ENCODE measurements at places on chromosomes 2 and 18.
A peak's percentile ranks its signal among the peaks of the same experiment; 100 is the strongest.

DNA sequence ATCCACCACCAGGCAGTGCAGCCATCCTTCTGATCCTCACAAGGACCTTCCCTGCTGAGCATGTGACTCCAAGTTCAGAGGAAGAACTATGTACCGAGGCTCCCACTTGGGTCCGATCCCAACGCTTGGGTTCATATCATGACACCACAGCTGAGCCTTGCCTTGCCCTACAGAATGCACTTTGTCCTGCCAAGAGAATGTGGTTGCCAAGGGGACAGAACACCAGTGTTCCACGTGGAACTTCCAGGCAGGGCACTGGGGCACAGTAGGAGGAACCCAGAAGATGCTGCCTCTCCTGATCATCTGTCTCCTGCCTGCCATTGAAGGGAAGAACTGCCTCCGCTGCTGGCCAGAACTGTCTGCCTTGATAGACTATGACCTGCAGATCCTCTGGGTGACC, at the start of gene TEX51:
TEX51 (plus strand) TSS at position 255 of the 400 bp plus-strand sequence; CDS start at position 284, 29 bp downstream.
- no peak for DNase-seq

GRCh38 chr18:55381277-55381676, 206.7 kb downstream of the TCF4 start:
- peak; percentile 44 for DNase-seq

- peak; percentile 39 for DNase-seq
Observed at GRCh38 chr2:31558401-31559295, 22.1 kb downstream of the SRD5A2 start.

- no peak for DNase-seq
Observed at GRCh38 chr2:204223544-204223943, 287.0 kb downstream of the ICOS start.

DNA sequence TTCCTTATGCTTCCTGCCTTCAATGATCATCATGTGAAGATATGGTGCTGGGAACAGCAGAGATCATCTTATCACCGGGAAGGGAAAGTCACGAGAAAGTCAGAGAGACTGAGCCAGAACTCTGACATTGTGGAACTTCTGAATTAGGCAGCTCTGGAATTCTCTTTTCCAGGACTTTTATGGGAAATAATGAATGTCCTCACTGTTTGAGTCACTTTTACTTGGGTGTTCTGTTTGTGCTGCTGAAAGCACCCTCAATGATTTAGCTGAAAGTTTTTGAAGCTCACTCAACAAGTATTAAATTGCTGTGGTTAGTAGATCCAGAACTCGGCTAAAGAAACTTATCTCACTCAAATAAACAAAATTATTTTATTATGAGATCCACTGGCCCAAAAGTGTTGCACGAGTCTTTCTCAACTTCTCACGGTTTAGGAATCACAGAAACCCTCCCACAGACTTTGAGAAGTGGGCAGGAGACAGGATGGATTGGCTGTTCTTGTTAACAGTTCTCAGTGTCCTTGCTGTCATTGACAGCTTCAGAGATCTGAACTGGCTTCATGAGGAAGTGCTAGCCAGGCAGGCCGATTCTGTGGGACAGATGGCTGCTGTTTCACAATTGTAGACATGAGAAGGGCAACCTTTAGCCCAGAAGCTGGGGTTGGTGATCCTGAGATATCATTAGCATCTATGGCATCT, 26.4 kb upstream of the ATRAID start:
- DNase-seq = peak; percentile 90

DNA sequence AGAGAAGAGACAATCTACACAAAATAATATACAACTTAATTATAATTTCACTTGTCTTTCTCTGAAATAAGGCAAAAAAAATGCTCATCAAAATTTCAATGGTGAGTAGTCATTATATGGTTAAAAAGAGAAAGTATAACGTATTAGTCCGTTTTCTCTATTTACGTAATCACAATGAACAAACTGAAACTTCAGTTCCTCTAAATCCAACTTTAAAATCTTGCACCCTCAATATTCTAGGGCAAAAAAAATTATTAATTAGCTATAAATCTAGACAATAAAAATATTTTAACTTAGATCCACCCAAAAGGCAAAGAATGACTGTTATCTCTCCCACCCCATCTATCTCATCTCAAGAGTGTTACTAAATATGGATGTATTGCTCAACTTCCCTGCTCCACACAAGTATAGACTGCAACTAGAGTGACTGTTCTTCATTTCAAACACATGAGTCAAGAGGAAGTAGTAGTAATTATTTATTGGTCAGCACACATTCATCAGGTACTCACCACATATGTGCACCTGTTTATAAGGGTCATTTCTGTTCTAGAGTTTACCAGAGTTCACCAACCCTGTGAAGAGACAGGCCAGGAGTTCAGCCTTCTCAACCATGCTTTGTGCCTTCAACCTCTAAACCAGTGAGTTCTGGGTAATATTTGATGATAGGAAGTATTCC, 36.4 kb downstream of the STK39 start:
- peak; percentile 88 for DNase-seq

DNA sequence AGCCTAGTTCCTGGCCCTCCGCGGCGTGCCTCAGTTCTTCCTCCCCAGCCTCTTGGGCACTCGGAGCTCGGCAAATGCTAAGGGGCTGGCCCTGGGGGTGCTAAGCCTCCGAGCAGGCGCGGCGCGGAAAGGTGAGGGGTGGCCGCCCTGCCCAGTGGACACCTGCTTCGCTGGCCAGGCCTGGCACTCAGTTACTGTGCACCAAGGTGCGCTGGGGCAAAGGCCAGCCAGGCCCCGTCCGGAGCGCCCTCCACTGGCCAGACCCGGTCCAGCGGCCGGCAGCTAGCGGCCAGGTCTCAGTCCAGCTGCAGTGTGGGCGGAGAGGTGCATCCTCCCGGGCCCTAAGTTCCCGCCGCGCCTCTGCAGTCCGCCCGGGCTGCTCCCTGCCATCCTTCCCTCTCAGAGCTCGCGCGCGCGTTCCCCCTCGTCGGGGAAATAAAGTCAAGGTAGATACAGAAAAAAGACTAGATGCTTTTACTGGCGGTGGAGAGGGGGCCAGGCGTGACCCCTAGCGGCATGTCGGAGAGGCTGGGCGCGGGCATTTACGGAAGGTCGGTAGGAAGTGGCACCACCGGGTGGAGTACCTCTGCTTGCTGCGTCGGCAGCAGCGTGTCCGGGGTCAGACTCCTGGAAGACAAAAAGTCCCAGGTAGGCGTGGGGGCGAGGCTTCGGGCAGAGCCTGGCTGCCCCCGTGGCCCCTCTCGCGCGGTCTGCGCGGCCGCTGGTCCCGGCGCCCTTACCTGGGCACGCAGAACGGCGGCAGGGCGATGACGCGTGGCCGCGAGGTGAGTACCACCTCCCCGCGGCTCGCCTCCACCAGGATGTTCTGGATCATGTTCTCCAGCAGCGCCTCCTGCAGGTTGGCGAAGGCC, 9.4 kb upstream of the CRYBA2 start:
- no peak for DNase-seq

DNA sequence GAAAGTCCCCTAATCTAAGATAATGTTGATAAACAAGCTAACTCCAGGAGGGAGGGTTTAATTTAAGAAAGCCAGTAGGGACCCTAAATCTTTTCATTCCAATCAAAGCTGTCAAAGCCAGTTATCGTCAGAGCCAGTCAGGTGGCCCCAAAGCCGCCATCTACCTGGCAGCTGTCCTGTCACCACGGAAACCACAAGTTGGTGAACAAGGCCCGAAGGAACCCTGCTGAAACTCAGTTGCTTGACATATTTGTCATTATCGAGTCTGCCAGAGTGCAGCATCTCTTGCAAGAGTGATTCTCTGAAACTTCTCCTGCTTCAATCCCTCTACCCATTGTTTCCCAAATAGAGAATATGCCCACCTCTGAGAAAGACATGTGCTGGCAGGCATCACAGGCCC, 30.8 kb upstream of the POLE4 start:
- no peak for DNase-seq

DNA sequence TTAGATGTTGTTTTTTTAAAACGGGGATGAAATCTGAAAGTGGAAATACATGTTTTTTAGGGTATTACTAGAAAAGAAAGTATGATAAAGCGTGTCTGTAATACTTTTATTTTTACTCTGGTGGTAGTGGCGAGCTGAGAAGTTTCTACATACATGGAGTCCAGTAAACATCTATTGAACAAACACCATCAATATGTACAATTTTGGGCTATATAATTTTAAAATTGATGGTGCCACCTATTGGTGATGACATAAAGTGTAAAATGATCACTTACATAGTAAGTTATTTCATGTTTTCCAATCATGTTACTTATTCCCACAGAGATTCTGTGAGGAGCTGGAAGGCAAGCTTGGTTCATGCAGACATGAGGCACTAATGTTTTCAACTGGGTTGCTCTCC, 31.5 kb upstream of the NFE2L2 start:
- peak; percentile 72 for DNase-seq

Data from fibroblast of the aortic adventitia (primary cell).